Skeletal muscle cell (primary cell): ENCODE measurements at places on chromosomes 2 and 18.

DNA sequence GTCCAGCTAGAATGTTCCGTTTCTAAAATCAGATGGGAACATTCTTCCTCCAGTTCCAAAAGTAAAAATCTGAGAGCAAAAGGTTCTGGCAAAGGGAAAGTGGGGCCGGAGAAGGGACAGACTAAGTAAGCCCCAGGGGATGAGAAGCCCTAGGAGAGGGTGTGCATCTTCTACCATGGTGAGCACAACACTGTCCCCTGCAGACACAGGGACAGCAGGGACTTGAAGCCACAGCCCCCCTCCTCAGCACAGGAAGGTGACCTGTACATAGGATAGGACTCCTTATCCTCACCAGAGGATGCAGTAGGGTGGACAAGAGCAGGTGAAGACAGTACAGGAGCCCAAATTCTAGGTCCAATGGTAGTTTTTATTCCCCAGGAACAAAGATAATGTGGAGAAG lies 12.6 kb upstream of the ATRAID start:
- no peak for DNase-seq

DNA sequence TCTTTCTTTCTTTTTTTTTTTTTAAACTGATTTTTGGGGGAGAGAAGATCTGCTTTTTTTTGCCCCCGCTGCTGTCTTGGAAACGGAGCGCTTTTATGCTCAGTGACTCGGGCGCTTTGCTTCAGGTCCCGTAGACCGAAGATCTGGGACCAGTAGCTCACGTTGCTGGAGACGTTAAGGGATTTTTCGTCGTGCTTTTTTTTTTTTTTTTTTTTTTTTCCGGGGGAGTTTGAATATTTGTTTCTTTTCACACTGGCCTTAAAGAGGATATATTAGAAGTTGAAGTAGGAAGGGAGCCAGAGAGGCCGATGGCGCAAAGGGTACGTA lies 587 bp downstream of the MEIS1 start:
- no peak for DNase-seq

DNA sequence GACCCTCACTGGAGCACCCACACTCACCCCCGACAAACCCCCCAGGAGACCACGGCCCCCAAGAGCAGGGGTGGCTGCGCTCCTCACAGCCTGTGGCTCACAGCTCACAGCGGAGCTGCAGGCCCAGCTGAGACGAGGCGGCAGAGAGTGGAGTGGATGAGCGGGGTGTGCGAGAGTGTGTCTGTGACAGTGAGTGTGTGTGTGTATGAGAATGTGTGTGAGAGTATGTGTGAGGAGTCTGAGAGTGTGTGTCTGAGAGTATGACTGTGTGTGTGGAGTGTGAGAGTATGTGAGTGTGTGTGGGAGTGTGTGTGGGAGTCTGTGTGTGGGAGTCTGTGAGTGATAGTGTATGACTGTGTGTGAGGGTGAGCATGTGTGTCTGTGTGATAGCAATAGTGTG lies 55.3 kb upstream of the ID2 start:
- no peak for DNase-seq

DNA sequence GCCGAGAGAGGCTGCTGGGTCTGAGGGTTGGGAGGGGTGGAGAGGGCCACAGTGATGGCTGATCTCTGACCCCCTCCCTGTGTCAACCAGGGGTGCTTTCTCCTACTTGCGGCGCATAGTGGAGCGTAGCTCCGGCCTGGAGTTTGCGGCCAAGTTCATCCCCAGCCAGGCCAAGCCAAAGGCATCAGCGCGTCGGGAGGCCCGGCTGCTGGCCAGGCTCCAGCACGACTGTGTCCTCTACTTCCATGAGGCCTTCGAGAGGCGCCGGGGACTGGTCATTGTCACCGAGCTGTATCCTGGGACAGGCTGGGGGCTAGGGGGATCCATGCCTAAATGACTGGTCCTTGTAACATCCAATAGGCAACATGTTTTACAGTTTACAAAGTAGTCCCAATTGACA lies 20.9 kb upstream of the GMPPA start:
- DNase-seq, result no peak

DNA sequence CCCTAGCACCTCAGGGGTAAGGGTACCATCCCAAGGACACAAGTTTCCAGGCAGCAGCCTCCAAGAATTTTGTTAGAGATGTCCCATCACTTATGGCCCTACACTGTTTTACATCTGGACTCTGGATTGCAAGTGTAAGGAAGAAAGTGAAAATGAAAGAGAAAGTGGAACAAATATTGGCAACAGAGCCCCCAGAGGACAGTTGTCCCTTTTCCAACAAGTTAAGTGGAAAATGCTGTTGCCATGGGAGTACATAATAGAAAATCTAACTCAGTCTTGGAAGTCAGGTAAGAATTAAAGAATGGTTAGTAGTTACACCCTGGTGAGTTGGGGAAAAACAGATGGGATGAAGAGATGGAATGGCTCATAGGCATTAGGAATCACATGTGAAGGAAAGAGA lies 50.6 kb downstream of the TTC21B start:
- no peak for DNase-seq

DNA sequence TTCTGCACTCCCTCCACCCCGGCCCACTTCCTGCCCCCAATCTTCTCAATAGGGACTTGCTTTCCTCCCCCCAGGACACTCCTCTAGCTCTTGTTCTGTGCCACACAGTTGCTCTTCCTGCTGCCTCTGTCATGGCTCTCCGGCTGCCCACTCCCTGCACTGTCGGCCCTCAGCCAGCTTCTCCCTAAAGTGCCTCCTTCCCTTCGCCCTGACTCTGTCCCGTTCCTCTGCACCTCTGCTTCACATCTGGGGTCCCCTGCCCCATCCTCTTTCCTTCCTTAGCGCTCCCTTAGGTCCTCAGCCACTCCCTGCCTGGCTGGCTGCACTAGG lies 132.1 kb downstream of the CABLES1 start:
- no peak for DNase-seq

GRCh38 chr18:45275367-45276113 lies 339.7 kb upstream of the SLC14A2 start:
- DNase-seq, result no peak

GRCh38 chr2:134078354-134078753 lies 175.5 kb upstream of the MGAT5 start:
- no peak for DNase-seq

- DNase-seq, result no peak
Measured at GRCh38 chr2:168139852-168140251, 107.5 kb downstream of the STK39 start.
